HT-29 (cell line): ENCODE measurements at places on chromosomes 7 and 10. TPM values are rescaled to one million over a fixed set of nuclear protein-coding genes. Genes with fewer than 3 reads are reported as not detected.

CRPPA gene
- total RNA-seq, result 1.4 and 2.5 TPM in 2 replicates

NUTM2E gene
- total RNA-seq, result not detected in 2 replicates

MALRD1 gene
- total RNA-seq, result 0.64 and 0.68 TPM in 2 replicates

JAZF1 gene
- not detected in 2 replicates for total RNA-seq

TMEM139 gene
- 53.9 and 79.7 TPM in 2 replicates for total RNA-seq

IL6 gene
- total RNA-seq, result not detected in 2 replicates

C7orf33 gene
- total RNA-seq, result not detected in 2 replicates

GRID2IP gene
- not detected in 2 replicates for total RNA-seq

ZNF365 gene
- total RNA-seq, result not detected in 2 replicates

NRAP gene
- not detected in 2 replicates for total RNA-seq

ADCYAP1R1 gene
- not detected in 2 replicates for total RNA-seq

LLCFC1 gene
- not detected in 2 replicates for total RNA-seq

ZNF777 gene
- total RNA-seq, result 9.9 and 12.2 TPM in 2 replicates

TMEM184A gene
- 47.2 and 50.9 TPM in 2 replicates for total RNA-seq

MORN4 gene
- 0.29 and 1.2 TPM in 2 replicates for total RNA-seq

TUBB8 gene
- not detected in 2 replicates for total RNA-seq

LYZL1 gene
- not detected in 2 replicates for total RNA-seq

ARID5B gene
- 16.9 and 18.9 TPM in 2 replicates for total RNA-seq

DNA sequence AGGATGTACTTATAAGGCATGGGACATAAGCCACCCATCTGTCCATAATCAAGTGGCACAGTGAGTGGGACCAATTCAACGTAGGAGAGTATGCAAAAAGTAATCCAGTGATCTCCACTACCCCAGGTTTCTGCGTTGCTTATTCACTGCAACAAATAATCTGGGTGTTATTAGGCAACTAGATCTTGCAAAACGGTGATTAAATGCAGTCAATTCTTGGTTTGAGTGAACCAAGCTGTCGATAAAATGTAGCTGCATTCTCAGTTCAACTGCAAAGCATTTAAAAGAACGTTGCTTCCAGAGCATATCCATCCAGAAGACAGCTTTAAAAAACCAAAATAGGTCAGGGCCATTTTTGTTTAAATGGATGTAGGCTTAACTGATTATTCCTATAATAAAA is 5.0 kb downstream of the LSMEM1 start:
- DNase-seq, result no peak

- no peak for DNase-seq
Measured at GRCh38 chr7:151599401-151600227, 79.9 kb upstream of the RHEB start.

DNA sequence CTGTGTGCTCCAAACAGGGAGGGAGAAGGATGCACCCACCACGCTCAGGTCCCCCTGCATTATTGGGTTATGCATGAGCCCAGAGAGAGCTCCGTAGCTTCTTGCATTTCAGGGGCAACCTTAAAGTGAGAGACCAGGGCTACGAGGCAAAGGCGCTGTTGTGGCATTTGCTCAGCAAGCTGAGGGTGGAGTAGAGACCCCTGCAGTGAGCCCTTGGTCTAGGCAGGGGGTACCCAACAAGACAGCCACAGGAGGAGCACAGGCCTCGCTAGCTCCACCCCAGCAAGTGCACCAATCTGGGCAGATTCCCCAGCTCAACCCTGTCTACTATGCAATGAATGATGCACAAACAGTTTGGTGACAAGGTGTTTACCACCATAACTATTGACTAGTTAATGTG is 198.4 kb downstream of the CALN1 start:
- no peak for DNase-seq

GRCh38 chr10:89242345-89242684 is 9.3 kb downstream of the LIPA start:
- DNase-seq, result peak; percentile 8

DNA sequence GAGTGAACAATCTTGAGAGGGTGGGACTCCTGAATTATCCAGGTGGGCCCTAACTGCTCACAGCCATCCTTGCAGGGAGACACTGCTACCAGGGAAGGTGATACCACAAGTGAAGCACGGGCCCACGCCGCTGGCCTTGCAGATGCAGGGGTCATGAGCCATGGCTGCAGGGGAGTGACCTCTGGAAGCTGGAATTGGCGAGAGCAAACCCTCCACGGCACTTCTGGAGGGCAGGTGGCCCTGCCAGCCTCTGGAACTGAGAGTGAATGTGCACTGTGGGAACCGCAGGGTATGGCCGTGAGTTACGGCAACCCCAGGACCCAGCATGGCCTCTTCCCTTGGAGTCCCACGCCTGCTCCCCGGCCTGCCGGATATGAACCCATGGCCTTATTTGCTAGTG is 37.5 kb downstream of the STK32C start:
- DNase-seq, result no peak

GRCh38 chr7:126589068-126589684 is 663.6 kb downstream of the GRM8 start:
- DNase-seq, result no peak

DNA sequence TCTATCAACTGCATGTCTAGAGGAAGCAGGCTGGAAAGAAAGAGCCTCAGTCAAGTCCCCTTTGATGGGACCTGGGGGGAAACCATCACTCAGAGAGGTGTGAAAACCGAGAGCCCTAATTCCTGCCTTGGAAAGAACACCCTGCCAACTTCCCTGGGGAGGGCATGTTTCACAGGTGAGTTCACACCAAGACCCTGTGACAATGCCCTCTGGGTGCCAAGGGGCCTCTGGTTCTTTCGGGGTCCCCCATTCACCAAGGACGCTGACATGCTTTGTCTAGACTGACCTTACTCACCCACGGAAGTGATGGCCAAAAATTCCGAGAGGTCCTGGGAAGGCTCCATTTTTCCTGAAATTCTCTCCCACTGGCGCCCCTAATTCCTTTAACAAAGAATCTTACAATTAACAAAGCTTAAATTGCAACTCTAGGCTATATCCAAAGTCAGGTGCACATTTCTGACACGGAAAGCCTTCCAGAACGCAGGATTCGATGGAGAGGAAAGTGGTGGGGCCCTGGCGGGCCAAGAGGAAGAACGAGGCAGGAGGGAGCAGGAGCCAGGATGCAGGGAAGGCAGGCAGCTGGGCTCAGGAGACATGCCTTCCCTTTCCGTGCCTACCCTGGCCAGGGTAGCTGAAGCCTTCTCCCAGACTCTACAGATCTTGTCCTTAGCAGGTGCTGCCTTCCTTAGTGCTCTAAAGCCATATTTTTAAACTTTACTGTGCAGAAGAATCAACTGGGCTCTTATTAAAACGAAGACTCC is 23.7 kb downstream of the VSTM4 start:
- no peak for DNase-seq

DNA sequence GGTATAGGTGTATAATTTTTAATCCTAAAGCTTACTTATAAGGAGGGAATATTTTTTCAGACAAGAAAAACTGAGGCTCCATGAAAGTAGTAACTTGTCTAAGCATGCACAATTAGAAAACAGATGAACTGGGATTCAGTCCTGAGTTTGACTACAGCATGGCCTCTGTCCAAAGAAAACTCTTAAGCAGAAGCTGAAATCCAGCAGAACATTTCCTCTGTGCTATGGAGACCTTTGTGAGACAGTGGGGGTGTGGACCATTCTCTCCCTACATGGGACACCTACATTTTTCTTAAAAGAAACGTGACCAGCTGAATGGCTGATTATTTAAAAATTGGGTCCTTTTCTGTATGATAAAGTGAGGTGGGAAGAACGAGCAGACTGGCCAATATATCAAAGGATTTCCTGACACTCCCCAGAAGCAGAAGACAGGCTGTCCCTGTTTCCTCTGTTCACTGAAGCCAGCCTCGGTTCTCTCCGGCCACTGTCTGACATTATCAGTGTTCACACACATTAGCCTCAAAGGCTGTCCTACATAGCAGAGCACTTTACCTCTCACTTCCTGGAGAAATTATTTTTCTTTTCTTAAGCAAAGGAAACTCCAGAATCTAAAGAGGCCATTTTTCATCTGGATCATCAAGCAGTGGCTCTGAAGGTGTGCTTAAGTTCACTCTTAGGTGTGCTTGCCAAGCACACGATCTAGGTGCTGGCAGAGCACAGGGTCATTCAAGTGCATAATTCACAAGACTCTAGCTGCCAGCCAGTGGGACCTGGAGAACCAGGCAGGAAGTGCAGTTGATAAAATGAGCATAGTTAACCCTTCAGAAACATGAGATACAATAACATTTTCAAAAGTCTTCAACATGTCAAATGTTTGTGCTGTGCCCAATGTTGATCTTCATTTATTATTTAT is 40.4 kb upstream of the KIAA1217 start:
- DNase-seq, result no peak

DNA sequence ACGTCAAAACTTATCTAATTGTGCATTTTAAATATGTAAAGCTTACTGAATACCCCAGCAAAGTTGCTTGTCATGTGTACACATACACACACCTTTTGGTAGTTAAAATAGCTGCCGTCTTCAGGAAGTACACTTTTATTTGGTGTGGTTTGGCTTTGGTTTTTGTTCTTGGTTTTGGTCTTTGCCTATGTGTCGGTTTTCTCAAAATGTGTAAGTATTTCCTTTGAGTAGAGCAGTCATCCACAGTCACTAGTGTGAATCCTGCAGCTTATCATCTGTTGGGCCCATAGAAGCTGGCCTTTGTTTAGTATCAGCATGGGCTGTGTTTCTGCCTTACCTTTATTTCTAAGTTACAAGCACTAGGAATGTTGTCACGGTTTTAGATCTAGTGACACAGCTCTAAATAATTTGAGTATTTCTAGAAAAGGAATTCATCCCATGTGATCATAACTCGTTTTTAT is 35.3 kb downstream of the NET1 start:
- DNase-seq, result peak; percentile 65

- peak; percentile 97 for DNase-seq
Measured at GRCh38 chr10:94402204-94402842, at the start of gene TBC1D12. Gene TBC1D12 (plus strand): TSS chr10:94402541. CDS start chr10:94402614, 73 bp downstream.

- peak; percentile 71 for DNase-seq
Measured at GRCh38 chr10:106705681-106706100, 458.8 kb downstream of the SORCS1 start.

DNA sequence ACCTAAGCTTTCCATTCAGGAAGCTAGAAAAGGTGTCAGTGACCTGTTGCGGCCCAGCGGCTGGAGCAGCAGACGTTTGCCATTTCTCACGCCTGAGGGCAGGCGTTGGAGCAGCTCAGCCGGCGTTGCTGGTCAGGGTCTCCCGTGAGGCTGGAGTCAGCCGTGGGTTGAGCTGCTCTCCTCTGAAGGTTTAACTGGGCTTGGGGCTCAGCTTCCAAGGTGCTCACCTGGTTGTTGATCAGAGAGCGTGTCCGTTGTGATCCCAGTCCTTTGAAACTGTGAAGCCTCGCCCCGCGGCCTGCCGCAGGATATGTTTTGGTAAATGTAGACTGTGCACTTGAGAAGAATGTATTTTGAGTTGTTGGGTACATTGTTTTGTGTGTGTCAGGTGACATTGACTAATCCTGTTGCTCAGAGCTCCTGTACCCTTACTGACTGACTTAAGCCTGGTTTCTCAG is 20.6 kb upstream of the PWWP2B start:
- DNase-seq, result no peak

GRCh38 chr7:16721541-16721940 is 32.0 kb upstream of the TSPAN13 start:
- no peak for DNase-seq

- DNase-seq, result no peak
Measured at GRCh38 chr10:113493882-113494301, 59.0 kb upstream of the HABP2 start.

GRCh38 chr7:102193806-102194205 is 92.9 kb upstream of the SH2B2 start:
- DNase-seq, result no peak

DNA sequence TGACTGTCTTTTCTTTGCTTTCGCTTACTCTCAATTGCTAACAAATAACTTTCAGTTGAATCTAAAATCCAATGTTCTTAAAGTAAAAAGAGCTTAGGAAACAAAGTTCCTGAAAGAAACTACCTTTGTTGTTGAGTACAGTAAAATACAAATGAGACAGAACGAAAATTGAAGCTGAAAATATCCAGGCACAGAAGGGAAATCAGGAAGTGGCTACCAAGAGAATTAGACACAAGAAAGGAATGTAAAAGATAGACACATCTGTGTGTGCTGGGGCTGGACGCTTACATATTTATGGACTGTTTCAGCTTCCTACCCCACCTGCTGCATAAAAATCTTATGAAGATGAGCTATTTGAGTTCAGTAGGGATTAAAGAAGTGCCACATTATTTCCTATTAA is 161.7 kb upstream of the PLXDC2 start:
- DNase-seq, result no peak

DNA sequence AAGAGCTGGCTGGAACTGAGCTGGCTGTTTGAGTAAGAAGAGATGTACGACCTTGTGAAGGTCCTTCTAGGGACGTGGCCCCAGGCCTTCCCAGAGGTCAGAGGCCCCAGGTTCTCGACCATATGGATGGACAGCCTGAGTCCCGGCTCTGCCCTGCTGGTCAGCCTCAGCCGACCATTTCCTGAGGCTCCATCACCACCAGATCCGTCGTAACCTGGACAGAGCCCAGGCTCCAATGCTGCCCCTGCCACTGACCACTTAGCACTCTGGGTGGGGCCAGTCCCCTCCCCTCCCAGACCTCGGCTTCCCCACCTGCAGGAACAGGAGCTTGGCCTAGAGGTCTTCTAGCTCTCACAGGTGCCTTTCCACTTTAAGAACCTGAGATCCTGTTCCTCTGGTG is 10.6 kb upstream of the INMT start:
- DNase-seq, result no peak

DNA sequence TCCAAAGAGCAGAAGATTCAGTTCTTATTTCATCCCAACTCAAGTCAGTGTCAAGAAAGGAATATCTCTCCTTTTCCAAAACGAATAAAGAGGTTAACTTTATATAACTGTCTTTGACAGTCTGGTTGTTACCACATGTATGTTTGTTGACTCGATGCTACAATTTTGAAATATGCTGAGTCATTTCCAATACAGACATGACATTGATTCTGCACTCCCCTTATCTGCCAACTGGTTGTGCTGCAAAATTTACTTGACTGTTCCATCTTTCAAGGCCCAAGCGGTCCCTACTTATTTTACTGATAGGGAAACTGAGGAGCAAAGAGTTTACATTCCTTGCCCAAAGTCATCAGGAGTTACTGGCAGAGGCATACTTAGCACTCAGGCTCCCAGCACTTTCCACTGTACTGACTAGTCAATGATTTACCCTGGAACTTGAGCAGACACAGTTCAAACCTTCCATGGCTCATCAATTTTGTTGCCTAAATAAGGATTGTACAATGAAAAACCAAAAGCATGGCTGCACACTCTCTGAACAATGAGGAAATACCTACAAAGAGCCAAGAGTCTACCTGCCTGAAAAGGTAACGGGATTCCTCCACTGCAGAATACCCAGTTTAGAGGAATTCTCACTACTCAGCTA is 52.8 kb downstream of the ABLIM1 start:
- no peak for DNase-seq

- no peak for DNase-seq
Measured at GRCh38 chr7:87552351-87552900, 48.3 kb downstream of the ABCB1 start.

GRCh38 chr10:122658356-122659049 is 41.1 kb downstream of the C10orf120 start:
- no peak for DNase-seq

- DNase-seq, result no peak
Measured at GRCh38 chr10:35819736-35820135, 177.6 kb upstream of the FZD8 start.

GRCh38 chr7:157990881-157991250 is 596.8 kb downstream of the PTPRN2 start:
- no peak for DNase-seq
